ENCODE measurements at places on chromosomes 4 and X. TPM values are rescaled to one million over a fixed set of nuclear protein-coding genes. Genes with fewer than 3 reads are reported as not detected.

GRCh38 chrX:141952603-141953002 is 48.9 kb downstream of the MAGEC1 start:
- H3K4me1 ChIP-seq, result no peaks in the 10 kb centered on the region
- H3K4me3 ChIP-seq, result no peak overlapping the region
- no peaks in the 10 kb centered on the region for H3K27me3 ChIP-seq

RAP1GDS1 gene
- 32.5 TPM for total RNA-seq

DNA sequence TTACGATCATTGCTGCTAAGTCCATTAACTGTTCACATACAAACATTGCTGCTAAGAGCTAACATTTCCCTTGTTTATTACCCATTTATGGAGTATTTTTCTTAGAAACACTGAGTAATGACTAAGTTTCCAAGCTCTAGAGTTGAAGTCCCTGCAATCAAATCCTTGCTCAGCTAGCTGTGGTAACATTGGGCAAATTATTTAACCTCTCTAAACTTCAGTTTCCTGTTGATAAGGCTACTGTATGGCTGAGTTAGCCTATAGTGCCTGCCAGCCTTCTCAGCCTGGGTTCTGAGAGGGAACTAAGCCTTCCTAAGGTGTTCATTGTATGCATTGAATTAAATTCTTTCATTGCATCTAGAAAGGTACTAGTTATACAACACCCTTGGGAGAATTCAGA is 15.2 kb upstream of the SCOC start:
- no peak overlapping the region for H3K4me3 ChIP-seq
- H3K27me3 ChIP-seq, result no peaks in the 10 kb centered on the region
- H3K27ac ChIP-seq, result no peak overlapping the region
- no peak for DNase-seq

- DNase-seq, result no peak
- no peak overlapping the region for H3K4me3 ChIP-seq
- H3K4me1 ChIP-seq, result no peaks in the 10 kb centered on the region
- no peaks in the 10 kb centered on the region for H3K36me3 ChIP-seq
Measured at GRCh38 chrX:1884446-1884845, 269.6 kb downstream of the ASMT start.

DNA sequence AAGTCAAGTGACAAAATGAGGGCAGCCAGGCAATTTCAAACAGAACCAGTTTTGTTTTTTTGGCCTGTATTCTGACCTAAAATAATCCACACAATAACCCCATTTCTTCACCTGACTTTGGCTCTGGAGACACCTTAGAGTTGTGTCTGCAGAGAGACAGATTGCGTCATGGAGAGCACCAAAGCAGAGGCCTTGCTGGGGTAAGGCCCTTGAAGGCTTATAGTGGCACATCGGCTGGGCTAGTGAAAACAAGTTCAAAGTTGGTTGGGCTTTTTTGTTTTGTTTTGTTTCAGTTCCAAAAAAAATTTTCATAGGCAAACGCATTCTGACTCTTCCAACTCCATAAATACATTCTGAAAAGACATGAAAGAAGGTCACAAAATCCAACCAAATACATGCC is 34.4 kb downstream of the PARM1 start:
- H3K27ac ChIP-seq, result no peak overlapping the region
- no peak overlapping the region for H3K4me3 ChIP-seq
- peaks cover 11% of the 10 kb centered on the region for H3K4me1 ChIP-seq
- no peaks in the 10 kb centered on the region for H3K36me3 ChIP-seq
- no peaks in the 10 kb centered on the region for H3K27me3 ChIP-seq
- DNase-seq, result no peak

TMEM35A gene
- total RNA-seq, result 58.4 TPM
